Right atrium auricular region (tissue), 2 donors: ENCODE measurements at places on chromosomes 7 and 10. TPM values are rescaled to one million over a fixed set of nuclear protein-coding genes. Genes with fewer than 3 reads are reported as not detected.

- DNase-seq, result no peak
Measured at GRCh38 chr7:28298870-28299518, 113.3 kb upstream of the CREB5 start.

The ITGA8 gene
- total RNA-seq, result 6.4 TPM

- no peak for DNase-seq
Measured at GRCh38 chr7:133292631-133293030, 39.8 kb downstream of the EXOC4 start.

- no peak for DNase-seq
Measured at GRCh38 chr7:71444130-71444529, 312.2 kb downstream of the GALNT17 start.

DNA sequence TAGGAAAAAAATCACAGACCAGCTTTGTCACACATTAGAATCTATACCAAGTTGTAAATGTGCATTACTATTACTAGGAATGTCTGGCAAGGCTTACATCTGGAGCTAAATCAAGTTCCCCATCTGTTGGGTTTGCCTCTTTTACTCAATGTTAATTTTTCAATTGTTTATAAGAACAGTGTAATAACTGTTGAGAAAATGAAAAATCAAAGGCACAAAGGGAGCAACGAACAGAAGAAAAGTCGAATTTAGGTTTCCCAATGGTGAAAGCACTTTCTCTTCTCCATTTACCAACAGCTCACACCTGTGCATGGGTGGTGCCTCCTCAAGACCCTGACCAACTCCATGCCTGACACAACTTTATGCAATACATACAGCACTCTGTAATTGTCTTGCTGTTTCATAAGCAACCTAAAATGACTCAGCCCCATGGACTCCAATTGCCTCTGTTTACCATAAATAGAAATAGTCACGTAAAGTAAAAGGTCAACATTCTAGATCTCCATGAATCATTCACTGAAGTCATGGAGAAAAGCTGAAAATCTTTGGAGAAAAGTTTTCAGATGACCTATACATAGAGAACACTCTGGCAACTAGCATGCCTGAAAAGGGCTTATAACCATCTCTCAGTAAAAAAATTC lies 95.5 kb upstream of the KCNIP2 start:
- DNase-seq, result no peak

The CALHM1 gene
- not detected for total RNA-seq

DNA sequence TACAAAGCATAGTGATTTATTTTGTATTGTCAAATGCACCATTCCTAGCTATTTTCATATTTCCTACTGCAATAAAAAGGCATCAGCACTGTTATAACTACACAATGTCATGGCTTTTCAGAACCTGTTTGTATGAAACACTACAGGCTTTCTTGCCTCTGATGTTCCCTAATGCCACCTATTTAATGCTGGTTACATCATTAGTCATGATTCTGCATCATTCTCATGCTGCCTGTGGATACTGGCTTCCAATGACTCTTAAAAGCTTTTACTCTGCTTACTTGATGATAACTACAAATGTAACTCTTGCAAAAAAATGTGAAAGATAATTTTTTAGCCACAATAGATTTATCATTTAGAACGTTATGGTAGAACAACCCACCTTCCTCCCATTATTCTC lies 529.4 kb downstream of the HTR7 start:
- DNase-seq, result no peak

The TAF6 gene
- total RNA-seq, result 41.7 TPM

- no peak for DNase-seq
Measured at GRCh38 chr7:131879424-131879823, 323.0 kb upstream of the PODXL start.

The IFIT1B gene
- total RNA-seq, result not detected

DNA sequence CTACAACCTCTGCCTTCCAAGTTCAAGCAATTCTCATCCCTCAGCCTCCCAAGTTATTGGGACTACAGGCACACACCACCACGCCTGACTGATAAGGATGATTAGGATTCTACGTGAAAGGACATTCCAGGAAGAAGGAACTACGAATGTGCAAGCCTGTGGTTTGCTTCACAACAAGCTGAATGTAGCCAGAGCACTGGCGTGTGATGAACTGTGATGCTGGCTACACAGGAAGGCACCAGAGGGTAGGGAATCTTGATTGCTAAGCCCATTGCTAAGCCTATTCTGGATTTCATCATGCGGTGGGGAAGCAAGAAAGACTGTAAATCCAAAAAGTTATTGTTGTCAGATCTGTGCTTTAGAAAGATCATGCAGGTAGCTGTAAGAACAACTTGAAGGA lies 72.3 kb upstream of the SRRM3 start:
- no peak for DNase-seq
